ENCODE measurements at places on chromosomes 2 and 18.
A peak's percentile ranks its signal among the peaks of the same experiment; 100 is the strongest.

DNA sequence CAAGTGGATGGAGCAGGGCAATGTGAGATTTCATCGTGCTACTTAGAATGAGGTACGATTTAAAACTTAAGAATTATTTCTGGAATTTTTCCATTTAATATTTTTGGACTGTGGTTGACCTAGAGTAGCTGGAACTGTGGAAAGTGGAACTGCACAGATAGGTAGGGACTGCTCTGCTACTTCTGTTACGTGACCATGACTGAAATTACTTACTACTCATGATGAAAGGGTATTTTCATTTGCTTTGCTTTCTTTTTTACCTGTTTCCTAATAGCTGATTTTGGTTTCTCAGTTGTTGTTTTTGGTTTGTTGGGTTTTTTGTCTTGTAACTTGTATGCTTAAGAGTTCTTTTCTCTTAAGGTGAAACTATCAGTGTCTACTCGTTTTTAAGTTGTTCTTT is 11.4 kb downstream of the UBE2E3 start:
- no peak for DNase-seq

DNA sequence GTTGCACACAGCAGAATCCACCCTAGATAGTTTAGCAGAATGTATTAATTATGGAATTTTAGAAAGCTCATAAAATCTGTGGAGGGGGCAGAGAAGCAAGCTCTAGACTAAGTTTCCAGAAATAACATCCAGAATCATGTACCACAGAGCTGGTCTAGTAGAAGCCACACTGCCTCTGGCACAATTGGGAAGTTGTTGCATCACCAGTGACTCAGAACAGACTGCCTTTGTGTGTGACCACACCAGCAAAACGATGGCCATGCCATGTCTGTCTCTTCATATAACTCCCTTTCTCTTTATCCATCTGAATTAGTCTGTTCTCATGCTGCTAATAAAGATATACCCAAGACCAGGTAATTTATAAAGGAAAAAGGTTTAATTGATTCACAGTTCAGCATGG is 158.9 kb downstream of the CCDC148 start:
- DNase-seq, result no peak

DNA sequence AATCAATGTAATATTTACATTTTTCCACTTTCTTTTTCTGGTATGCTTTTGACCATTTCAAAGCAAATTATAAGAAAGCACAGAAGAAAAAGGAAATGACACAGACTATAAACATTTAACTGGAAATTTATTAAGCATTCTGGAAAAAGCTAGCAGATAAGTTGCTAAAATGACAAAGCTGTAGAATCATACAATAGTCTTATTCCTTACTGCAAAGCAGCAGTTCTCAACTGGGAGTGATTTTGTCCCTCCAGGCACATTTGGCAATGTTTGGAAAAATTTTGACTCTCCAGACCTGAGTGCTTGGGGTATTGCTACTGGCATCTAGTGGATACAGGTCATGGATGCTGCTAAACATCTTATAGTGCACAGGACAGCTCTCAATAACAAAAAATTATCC is 75.1 kb downstream of the MBD5 start:
- DNase-seq, result peak; percentile 2

DNA sequence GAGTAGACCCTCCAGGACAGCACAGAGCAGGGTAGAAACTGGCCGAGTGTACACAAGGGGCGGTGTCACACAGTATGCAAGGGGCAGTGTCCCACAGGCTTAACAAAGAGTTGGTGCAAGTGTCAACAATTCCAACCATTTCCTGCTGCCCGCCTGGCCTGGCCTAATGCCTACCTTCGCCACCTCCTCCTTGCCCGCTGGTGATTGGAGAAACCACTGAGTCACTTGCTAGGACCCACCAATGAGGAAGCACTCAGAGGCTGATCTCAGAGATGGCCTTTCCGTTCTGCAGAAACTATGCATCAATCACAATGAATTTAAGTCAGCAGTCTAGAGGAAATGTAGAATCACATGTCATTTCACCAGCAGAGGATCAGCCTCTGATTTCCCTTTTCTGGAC is 263.3 kb upstream of the PKDCC start:
- no peak for DNase-seq

DNA sequence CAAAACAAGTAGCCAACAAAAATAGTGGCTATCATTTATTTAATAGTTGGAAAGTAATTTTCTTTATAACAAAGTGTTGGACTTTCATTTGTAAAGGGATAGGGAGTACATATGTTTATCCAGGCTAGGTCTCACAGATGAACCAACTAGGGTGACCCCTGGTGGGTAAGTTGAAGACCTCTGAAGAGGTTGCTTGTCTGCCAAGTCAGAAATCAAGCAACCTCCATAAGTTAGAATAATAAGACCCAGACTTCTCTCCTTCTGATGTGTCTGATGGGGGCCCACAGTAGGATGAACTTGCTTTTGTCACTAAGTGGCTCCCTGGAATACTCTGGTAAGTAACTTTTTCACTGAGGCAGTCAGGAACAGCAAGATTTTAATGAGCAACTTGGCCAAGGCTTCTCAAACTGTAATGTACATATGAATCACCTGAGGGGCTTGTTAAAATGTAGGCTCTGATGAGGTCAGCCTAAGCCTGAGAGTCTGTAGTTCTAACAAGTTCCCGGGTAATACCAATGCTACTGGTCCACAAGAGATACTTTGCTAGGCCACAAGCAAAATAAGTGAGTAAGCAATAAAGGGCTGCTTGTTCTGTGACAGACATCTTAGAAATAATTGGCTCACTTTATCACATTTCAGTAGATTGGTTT is 319.6 kb downstream of the PIK3C3 start:
- peak; percentile 12 for DNase-seq

DNA sequence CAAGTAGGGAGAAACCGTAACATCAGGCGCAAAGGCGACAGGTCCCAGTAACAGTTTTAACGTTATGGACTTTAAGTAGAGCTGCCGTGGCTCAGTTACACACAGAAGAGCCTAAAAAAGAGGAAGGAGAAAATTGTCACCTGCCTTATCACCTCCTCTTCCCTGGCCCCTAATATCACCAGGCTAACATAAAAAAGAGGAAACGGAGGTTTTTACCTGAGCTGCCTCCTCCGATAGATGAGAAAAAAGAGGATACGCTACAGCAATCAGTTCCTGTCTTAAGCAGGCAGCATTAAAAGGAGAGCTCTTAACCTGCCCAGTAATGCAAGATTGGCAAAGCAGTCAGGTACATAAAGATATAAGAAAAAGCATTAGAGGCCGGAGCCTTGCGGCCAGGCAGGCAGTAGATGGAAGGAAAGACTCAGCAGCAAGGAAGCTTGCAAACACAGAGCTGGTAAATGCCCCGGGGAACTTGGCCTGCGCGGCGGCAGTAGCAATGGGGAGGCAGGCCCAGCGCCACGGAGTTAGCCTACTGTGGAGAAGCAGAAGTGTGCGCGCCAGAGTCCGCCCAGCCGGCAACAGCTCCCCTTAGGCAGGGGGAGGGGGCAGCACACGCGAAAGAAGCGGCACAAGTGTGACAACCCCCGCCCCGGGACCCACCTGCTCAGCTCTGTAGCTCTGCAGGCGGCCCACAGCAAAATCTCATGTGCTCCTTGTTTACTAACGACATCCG is 116.3 kb upstream of the SCN7A start:
- no peak for DNase-seq

GRCh38 chr2:128720080-128721022 is 401.7 kb upstream of the HS6ST1 start:
- no peak for DNase-seq

GRCh38 chr2:102258386-102259074 is 52.8 kb upstream of the IL1RL1 start:
- DNase-seq, result peak; percentile 91

DNA sequence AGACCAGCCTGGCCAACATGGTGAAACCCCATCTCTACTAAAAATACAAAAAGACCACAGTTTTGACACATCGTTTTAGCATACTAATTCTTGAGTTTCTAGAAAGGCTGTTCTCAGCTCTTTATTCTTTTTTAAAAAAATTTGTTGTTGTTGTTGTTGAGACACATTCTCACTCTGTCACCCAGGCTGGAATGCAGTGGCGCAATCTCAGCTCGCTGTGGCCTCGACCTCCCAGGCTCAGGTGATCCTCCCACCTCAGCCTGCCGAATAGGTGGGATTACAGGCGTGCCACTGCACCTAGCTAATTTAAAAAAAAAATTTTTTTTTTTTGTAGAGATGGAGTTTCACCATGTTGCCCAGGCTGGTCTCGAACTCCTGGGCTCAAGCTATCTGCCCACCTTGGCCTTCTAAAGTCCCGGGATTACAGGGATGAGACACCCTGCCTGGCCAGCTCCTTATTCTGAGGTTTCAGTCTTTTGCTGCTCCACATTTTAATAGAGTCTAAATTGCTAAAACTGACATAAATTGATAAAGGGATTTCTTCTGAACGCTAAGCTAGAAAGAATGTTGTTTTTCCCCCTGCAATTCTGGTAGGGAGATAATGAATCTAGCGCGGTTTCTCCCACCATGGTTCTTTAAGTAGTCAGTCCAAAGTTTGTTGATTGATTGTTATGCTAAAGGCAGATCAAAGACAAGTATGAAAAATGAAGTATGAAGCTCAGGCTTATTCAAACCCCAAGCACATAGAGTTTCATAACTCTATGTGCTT is 32.6 kb upstream of the CABLES1 start:
- no peak for DNase-seq

GRCh38 chr2:75570024-75570947 is 9.5 kb upstream of the EVA1A start:
- DNase-seq, result no peak

- DNase-seq, result no peak
Observed at GRCh38 chr18:13653746-13654433, 72.5 kb downstream of the FAM210A start.

DNA sequence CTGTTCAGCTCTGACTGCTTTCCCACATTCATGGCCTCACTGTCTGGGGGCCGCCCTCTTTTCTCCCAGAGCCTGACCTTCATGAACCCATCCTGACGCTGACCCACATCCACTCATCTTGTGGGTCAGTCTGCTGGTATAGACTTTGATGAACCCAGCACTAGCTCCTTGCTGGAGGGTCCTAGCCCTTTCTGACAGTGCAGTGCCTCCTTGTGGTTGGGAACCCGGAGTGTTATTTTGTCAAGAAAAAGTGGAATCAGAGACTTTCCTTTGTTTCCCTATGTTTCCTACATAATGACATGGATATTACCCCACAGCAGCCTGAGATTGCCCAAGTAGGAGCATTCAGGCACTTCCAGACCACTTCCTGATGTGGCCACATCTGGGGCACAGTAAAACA is 19.3 kb upstream of the OSR1 start:
- no peak for DNase-seq

GRCh38 chr2:223487214-223487846 is 114.8 kb downstream of the SCG2 start:
- DNase-seq, result no peak

GRCh38 chr2:143513081-143513480 is 383.9 kb downstream of the ARHGAP15 start:
- peak; percentile 12 for DNase-seq

- DNase-seq, result no peak
Observed at GRCh38 chr2:29009711-29010677, 28.9 kb downstream of the TOGARAM2 start.

- DNase-seq, result no peak
Observed at GRCh38 chr2:207039225-207039624, 99.9 kb downstream of the CPO start.

DNA sequence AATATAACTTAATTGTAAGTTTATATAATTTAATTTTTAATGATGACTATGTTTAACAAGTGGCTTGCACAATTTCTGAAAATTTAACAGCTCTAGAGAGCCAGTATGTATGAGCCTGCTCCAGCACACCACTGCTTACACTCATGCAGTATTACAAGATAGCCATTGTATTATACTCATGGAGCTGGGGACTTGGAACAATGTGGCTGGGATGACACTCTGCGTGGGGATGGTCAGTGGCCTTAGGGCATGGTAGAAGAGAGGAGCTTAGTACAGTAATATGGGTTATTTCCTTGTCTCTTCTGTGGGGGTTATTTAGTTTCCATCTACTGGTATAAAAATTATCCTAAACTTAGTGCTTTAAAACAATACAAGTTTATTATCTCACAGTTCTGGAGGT is 105.1 kb upstream of the STON1 start:
- DNase-seq, result no peak

GRCh38 chr2:206192157-206192556 is 32.5 kb downstream of the EEF1B2 start:
- DNase-seq, result no peak

DNA sequence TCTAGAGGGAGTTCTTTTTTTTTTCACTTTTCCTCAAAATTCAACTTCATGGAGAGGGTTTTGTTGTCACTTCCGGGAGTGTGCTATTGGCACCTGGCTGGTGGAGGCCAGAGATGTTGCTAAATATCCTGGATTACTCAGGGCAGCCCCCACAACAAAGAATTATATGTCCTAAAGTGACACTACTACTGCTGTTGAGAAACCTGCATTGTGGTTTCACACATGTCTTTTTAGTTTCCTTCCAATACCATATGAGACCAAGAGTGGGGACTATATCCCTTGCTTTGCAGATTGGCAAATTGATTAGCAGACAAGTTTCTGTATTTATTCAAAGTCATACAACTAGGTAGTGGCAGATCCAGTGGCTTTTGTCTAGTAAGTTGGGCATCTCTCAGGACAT is 826.8 kb downstream of the TRIB2 start:
- no peak for DNase-seq

DNA sequence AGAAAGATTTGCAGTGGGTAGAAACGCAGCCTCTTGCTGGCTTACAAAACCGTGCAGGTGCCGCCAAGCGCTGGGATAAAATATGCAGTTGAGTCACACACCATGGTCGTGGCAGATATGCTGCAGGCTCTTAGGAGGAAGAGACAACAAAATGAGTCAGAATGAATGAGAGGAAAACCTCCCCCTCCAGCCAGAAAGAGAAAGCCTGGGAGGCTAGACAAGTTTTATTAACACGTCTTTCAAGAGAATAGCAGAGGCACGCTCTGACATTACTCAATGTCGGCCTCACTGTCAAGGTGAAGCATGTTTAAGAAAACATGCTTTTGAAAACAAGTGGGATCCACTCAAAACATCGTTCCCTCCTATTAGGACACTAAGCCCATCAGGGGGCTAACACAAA is 37.1 kb upstream of the ZCCHC2 start:
- peak; percentile 89 for DNase-seq

DNA sequence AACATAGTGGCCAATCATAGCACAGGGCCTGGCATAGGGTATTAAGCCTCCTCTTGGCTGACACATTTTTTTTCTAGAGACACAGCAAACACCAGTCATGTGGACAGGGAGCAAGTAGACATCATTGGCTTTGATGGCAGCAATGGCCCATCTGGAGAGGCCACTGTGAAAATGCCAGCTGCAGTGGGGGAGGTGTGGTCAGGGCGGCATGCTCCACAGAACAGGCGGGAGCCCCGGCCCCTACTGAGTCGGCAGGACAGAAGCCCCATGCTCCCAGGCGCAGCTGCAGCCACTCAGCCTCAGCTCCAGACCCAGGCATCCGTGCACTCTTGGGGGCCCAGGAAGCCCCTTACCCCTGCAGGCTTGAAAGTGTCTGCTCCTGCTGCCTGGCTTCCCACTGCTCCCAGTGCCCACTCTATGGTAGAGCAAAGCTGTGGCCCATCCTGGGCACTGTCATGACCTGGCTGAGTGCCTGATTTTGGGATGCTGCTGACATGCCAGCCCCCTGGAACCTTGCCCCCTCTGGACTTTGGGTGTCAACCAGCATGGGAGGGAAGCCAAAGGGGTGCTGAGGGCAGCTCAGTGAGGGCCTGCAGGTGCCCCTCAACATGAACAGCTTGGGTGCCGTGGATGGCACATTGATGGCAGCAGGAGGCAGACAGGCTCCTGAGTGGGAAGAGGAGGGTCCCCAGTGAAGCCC is 23.3 kb upstream of the UBE2F start:
- DNase-seq, result no peak

GRCh38 chr2:191245046-191245868 is at the start of gene MYO1B:
Gene MYO1B (plus strand): TSS chr2:191245404. CDS start chr2:191276896, 31,492 bp downstream.
- peak; percentile 84 for DNase-seq

Data from NCI-H226 (cell line).